Hepatic stellate cell (primary cell): ENCODE measurements at places on chromosomes 1 and 21.
A peak's percentile ranks its signal among the peaks of the same experiment; 100 is the strongest.

DNA sequence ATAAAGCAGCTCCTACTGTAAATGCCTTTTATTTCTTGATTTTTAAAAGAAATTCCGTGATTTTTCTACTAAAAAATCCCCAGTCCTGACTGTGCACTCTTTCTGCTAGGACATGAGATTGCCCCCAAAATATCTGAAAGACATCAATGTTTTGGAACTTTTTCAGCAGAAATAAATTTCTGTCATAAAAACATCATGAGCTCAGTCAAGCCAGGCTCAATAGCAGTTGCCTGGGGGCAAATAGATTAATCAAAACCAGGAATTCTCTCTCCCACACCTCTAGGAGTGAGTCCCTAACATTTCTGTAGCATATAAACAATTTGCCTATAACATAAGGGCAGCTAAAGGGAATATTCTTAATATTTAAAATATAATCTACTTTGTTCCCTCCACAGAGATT, 654.1 kb downstream of the PTPRC start:
- DNase-seq, result no peak

- no peak for DNase-seq
These were observed 1.2 kb downstream of the CEP170 start for GRCh38 chr1:243253926-243254232.

GRCh38 chr1:19032701-19033514, 76.4 kb upstream of the IFFO2 start:
- DNase-seq, result no peak

GRCh38 chr21:27645285-27645684, 678.4 kb upstream of the ADAMTS5 start:
- no peak for DNase-seq

DNA sequence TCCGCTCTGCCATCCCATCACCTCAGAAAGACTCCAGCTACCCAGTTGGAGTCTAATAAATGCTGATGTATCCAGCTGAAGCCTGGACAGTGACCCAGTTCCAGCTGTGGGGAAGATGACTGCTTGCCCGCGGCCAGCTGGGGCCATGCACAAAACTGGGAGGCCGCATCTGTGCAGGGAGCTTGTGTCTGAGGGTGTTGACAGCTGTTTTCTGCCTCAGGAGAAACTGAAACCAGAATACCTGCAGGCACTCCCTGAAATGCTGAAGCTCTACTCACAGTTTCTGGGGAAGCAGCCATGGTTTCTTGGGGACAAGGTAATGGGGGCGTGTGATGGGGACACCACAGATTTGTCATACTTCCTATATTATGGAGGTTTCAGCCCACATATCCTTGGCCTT, 3.2 kb downstream of the GSTM2 start:
- no peak for DNase-seq

- DNase-seq, result peak; percentile 82
These were observed 111.1 kb downstream of the NAV1 start for GRCh38 chr1:201649761-201650622.

GRCh38 chr1:4055294-4055967, 155.4 kb upstream of the C1orf174 start:
- no peak for DNase-seq

GRCh38 chr1:53541761-53542550, 82.8 kb downstream of the DMRTB1 start:
- DNase-seq, result no peak

DNA sequence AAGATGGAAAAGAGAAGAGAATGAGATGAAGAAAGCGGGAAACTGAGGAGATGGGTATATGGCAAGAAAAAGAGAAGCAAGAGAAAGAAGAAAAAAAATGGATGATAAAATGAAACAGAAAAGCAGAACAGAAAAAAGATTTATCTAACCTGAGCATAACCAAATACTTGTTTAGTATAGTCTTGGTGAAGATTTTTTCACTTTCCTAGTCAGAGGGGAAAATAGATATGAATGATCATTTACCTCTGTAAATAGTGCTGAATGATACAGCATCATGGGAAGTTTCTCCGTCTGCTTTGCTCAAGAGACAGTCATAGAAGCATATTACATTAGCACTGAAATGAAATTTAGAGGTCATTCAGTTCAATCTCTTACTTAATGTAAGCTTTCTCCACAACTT, 36.1 kb upstream of the PLPPR4 start:
- no peak for DNase-seq

DNA sequence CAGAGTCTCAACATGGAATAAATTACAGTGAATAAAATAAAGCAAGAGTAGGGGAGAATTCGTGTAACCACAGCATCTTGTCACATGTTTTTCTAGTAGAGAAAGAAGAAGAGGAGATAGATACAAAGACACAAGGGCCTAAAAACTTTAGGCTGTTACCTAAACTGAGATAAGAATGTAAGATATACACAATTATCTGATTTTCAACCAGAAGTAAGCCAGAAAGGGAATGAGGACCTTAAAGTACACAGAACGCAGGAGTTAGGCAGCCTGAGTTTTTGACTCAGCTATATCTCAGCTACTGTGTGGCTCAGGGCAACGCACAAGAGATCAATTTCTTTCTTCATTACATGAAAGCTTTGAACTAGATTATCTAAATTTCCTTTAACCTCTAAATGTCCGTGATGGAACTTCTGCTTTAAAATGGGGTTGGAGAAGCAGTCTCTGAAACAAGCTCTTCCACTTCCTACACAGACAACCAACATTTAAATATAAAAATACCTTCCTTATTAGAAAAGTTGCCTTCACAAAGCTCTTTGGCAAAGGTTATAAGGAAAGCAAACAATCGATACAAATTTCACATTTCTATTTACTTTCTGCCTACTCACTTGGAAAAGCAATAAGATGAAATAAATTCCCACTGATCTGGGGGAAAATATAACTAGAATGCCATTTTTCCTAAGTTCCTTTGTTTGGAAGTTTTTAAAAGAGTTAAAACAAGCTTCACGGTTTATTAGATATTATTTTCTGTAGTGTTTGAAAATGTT, 5.2 kb upstream of the RGS13 start:
- no peak for DNase-seq

GRCh38 chr1:6272868-6273267, 12.0 kb upstream of the GPR153 start:
- DNase-seq, result no peak

GRCh38 chr1:52053862-52054261, 1.1 kb downstream of the TXNDC12 start:
- no peak for DNase-seq

DNA sequence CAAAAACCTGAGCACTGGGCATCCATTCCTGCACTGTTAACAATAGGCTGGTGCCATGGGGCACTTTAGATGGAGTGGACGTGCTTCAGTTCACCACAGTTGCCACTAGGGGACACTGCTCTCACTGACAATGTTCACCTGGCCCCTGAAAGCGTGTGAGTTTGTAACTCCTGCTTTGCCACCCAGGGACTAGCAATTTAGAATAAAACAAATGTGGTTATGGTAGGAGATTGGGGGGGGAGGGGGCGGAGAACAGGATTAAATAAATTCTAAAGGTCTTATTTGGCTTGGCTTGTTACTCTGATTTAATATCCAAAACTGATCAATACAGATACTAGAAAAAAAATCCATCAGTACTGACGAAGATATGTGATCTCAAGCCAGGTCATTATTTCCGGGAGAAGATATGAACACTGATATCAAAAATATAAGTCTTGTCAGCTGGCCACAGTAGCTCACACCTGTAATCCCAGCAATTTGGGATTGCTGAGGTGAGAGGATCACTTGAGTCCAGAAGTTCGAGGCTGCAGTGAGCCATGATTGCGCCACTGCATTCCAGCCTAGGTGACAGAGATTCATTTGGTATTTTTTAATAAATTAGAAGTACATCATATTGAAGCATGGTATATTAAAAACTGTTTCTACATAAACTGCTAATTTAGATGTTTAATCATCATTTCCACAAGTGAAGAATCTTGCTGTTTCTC, 23.2 kb downstream of the INTS7 start:
- DNase-seq, result peak; percentile 56

- no peak for DNase-seq
These were observed 71.7 kb upstream of the GUCA2B start for GRCh38 chr1:42081475-42081874.

- DNase-seq, result no peak
These were observed 44.4 kb downstream of the VAV3 start for GRCh38 chr1:107920561-107920960.

GRCh38 chr1:9626201-9626608, 25.3 kb upstream of the PIK3CD start:
- no peak for DNase-seq

DNA sequence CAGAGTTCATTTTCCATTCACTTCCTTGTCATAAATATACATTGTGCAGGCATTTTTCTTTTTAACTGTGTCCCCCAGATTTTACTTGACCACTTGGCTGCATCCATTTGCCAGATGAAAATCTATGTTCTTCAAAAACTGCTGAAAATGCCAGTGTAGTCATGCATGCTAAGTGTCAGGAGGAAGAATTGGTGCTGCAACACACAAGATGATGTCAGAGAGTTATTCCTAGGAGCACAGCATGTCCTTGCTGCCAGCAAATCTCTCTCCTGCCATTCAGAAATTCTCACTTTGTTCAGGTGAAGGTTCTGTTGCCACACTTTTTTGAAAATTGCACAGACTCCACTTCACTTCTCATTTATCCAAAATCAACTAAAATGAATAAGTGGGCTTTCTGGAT, 106.4 kb upstream of the MAGI3 start:
- DNase-seq, result no peak

DNA sequence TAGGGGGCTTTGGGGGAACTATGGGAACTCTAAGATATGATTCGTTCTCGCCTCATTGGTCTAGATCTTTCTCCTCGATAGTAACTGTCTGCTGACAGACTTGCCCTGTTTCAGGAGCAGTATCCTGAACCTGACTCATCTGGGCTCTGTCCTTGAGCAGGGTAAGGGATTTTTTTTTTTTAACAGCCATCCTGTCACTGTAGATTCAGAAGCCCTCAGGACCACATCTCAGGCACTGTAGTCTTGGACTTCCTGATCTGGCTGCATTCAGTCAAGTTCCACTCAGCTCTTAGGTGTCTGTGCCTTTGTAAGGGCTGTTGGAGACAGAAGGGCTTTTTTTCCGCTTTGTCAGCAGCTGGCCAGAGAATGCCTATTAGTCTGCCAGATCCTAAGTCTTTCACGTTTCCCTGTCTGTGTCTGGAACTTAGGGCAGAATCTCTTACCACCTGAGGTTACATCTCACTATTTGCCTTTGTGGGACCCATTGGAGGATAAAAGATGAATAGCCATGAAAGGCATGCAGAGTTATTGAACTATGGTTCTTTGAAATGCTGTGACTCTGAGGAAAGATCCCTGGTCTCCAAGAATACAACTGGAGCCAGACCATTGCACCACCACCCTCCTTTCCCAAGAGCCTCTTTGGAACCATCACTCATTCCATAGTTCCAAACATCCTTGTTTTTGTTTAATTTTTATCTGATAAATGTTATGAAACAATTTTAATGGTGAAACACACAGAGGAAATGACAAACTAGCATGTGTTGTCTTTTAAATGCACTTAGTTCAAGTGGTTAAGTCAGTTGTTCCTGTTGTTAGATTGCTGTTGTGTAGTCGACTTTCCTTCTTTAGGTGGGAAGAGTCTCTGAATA, 49.7 kb upstream of the MACF1 start:
- peak; percentile 49 for DNase-seq

- DNase-seq, result no peak
These were observed 12.6 kb upstream of the SAMD11 start for GRCh38 chr1:910881-911721.

DNA sequence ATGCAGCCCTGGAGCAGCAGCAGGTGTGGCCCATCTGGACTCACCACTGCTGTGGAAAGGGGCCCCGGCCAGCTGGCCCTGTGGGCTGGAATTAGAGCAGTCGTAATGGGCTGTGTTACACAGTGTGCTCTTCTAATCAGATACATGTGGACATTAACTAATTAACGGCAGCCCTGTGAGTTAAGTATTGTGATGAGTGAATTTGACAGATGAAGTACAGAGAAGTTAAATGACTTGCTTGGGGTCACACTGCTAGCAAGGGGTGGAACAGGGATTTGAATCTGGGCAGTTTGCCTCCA, 58.6 kb downstream of the MDM4 start:
- no peak for DNase-seq

GRCh38 chr1:73903092-73903491, 294.9 kb downstream of the LRRIQ3 start:
- no peak for DNase-seq

DNA sequence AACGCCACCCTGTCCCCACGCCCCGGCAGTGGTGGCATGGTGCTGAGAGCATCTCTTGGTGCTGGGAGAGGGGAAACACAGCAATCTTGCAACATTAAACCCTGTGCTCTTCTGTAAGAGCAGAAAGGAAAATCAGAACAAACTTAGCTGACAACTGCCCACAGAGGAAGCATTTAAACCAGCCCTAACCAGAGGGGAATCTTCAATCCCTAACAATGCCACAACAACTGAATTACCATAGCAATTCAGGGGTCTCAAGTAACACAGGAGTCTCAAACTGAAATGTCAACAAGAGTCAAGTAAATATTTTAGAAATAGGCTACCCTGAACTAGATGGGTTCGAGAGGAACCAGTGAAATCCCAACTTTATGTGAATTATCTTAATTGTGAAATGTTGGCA, 1983.6 kb downstream of the NCAM2 start:
- no peak for DNase-seq

GRCh38 chr21:21233051-21233450, 234.8 kb downstream of the NCAM2 start:
- DNase-seq, result no peak

DNA sequence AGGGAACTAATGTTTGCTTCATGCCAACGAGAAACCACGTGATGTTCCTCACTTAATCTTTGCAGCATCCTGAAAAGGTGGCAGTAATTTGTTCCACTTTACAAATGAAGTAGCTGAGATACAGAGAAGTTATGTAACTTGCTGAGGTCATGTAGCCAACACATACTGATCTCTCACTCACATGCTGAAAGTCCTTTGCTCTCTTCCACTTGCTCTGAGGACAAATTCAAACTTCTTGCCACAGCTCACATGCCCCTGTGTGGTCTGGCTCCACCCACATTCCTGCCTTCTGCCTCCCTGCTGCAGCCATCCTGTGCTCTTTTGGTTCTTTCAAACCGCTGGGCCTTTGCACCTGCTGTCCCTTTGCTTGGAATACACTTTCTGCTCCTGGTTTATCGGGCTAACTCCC, 55.4 kb downstream of the TMCO4 start:
- DNase-seq, result no peak

DNA sequence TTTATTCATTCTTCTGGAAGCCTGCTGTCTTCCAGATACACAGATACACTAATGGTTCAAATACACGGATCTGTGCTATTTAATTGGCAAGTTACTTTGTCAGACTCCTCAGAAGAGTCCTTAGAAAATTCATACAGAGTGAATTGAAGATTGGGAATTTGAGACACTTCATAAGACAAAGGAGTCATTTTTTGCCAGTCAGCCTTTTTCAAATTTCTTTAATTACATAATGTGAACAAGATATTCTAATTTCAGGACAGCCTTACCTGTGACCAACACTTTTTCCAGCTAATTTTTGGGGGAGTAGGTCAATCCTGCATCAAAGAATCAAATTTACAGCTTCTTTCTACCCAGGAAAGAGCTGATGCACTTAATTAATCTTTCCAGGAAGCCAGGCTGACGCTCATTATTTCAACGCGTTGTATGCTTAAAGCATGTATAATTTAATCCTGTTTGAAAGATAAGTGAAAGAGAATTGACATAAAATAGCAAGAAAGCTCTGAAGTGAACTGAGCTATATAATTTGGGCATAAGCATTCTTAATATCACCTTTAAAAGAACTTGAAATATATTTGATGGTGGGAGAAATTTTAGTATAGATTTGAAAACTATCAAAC, 12.8 kb upstream of the NRIP1 start:
- DNase-seq, result no peak

- DNase-seq, result no peak
These were observed 333.5 kb downstream of the RRAGC start for GRCh38 chr1:38526046-38526445.
